Activated naive CD8-positive, alpha-beta T cell treated with anti-CD3 and anti-CD28 coated beads, Interleukin-2, amount 50 U/mL, for 16 hours (primary cell): ENCODE measurements at places on chromosomes 1 and 21.
A peak's percentile ranks its signal among the peaks of the same experiment; 100 is the strongest.

DNA sequence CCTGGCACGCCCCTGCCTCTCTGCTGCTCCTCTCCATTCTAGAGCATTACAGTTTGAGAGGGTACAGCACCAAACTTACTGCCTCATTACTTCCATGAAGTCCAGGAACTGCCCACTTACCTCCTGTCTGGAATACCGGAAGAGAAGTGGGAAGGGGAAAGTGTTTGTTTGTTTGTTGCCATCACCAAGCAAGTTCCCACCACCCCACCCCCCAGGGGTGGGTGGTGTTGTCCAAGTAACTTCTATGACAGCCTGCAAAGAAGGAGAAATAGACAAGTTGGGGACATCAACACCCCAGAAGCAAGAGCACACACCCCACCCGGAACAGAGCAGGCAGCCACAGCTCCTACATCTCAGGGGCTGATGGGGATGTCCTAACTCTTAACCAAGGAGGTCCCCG, 18.0 kb downstream of the OPTC start:
- DNase-seq, result no peak

GRCh38 chr1:42957880-42958487, 684 bp downstream of the SLC2A1 start:
- DNase-seq, result no peak

DNA sequence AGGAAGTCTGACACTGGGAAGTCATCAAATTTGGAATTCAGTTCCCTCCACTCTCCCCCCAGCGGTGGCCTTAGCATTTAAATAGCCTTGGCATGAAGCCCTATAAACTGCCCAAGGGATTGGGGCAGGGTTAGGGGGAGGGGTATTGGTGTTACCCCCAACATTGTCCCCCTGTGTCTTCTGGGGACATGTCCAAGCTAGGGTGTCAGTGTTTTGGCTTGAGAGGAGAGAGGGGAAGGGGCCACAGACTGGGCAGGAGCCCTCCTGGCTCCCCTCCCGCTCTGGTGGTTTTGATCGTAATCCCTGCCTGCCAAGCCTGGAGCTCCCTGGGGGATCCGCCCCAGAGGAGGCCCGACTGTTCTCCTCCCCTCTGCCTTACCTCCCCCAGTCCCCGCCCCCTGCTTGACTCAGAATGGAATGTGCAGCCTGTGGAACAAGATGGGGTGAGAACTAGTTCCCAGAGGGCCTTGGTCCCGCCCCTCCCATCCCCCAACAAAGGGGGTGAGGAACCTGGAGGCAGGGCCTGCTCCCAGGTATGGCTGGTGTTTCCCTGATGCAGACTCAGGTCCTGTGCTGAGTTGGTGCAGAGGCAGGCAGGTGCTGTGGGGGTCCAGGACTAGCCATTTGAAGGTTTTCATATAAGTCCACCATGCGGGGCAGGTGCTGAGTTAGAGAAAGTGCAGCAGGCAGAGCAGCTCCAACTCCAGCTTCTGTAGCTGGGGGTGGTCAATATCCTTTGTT, 7.4 kb downstream of the SOX13 start:
- DNase-seq, result no peak

DNA sequence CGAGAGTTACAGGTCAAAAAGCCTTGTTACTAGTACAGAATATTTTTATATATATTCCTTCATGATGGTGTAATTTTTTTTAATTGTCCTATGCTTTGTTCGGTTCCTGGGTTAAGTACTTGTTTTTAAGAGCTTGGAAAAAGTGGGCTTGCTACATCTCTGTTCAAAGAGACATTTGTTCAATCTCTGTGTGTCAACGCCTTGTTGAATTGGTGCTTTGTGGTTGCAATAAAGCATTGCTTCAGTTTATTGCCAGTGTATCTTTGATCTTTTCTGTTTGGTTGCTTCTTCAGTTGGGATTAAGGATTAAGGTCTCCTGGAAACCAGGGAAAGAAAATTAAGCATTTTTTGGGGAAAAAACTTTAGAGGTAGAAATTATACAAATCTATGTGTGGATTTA, 47.7 kb upstream of the DNASE2B start:
- no peak for DNase-seq

- DNase-seq, result no peak
Observed at GRCh38 chr1:41901551-41901950, 17.2 kb downstream of the HIVEP3 start.

DNA sequence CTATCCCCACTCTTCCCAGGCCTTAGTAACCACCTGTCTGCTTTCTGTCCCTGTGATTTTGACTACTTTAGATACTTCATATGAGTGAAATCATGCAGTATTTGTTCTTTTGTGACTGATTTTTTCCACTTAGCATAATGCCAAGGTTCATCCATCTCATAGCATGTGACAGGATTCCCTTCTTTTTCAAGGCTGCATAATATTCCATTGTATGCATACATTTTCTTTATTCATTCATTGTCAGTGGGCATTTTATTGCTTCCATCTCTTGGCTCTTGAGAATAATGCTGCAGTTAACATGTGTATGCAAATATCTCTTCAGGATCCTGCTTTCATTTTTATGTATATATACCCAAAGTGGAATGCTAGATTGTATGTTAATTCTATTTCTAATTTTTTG, 56.4 kb downstream of the AGL start:
- no peak for DNase-seq

- DNase-seq, result no peak
Observed at GRCh38 chr1:231603598-231604275, 22.9 kb upstream of the DISC1 start.

GRCh38 chr1:32612189-32612881, 38.0 kb downstream of the ZBTB8OS start:
- DNase-seq, result peak; percentile 11
